ENCODE measurements at places on chromosomes 5 and 9. TPM values are rescaled to one million over a fixed set of nuclear protein-coding genes. Genes with fewer than 3 reads are reported as not detected.
A peak's percentile ranks its signal among the peaks of the same experiment; 100 is the strongest.

DNA sequence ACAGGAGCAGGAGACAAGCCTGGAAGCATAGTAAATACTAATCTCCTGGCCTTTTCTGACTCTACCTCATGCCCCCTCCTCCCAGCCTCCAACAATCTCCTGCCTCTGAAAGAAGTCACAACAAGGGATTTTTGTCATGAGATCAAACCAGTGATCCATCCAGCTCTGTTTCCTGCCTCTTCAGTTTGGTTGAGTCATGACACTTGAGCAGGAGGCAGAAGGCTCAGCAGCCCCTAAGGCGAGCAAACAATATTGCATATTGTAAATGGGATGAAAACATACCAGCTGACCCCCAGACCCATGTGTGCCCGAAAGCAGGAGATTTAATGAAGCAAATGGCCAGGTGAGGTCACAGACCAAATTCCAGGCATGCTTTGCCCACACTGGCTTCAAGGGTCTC is 272.8 kb downstream of the GAS1 start:
- DNase-seq = no peak

- DNase-seq = peak; percentile 53
Observed at GRCh38 chr5:13553896-13554295, 390.6 kb downstream of the DNAH5 start.

GRCh38 chr9:127004946-127005769 is 90.6 kb downstream of the RALGPS1 start:
- no peak for DNase-seq

Gene TTC23L
- not detected for total RNA-seq

- DNase-seq = peak; percentile 48
Observed at GRCh38 chr9:77885104-77885672, 146.4 kb downstream of the GNAQ start.

Gene TMEM245
- 81.4 TPM for total RNA-seq

GRCh38 chr5:92907938-92908606 is 672.9 kb downstream of the NR2F1-AS1 start:
- no peak for DNase-seq

DNA sequence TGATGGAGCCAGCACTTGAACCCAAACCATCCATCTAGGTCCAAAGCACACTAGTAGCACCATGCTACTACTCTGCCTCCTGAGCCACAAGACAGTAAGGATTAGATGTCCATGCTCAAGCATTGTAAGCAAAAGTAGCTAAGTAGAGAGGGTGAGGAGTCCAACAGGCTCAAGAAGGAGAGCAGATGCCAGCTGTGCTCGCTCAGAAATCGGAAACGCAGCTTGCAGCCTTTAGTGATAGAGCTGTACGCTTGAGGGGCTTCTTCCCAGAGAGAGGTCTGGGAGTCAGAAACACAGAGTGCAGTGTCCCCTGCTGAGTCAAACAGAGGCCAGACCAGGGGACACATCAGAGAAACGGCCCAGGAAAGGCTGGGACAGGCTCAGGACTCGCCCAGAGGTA is 32.7 kb upstream of the GABRP start:
- DNase-seq = no peak

Gene TNC
- total RNA-seq = 34.4 TPM

DNA sequence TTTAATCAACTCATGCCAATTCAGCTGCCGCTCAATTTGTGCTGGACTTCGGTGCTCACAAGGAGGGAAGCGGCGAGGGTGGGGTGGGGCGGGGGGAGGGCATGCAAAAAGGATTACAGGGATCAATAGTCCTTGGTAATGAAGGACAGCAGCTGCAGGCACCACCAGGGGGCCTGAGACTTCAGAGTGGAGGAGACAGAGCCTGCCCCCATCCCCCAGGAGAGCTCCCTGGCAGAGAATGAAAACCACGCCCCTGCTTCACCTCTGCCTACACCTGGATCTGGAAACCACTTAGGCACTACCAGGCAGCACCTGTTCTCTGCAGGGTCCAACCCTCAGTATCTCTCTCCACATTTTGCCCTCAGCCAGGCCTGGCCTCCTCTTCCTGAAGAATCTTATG is 155.6 kb downstream of the TRIM32 start:
- DNase-seq = no peak

- no peak for DNase-seq
Observed at GRCh38 chr9:94174164-94174563, 84.9 kb upstream of the ZNF169 start.

Gene SPACA9
- total RNA-seq = 6.2 TPM

DNA sequence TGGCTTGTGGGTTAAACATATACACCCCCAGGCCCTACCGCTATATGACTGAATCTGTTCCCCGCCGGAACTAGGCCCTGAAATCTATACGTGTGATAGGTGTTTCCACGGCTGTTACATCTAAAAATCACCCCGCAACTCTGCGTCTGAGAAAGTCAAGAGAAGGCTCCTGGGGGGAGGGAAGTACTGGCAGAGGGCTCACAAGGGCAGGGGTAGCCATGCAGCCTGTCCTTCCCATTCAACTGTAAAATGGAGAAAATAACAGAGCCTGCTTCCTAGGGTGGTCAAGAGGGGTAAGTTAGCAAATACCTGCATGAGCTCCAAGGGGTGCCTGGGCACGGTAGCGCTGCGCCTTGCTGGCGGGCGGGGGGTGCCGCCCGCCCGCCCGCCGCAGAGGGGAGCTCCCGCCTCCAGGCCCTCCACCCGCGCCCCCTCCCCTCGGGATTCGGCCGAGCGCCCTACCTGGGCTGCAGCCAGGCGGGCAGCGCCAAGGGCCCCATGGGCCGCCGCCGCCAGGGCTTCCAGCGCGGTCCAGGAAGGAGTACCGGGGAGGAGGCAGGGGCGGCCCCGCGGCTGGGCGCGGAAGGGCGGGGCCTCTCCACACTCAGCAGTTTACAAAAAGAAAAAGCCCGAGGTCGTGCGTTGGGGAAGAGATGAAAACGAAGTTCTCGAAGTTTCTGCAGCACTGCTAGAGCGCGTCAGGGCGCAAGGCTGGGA is at the start of gene HACD4:
HACD4 (minus strand) TSS at position 550 of the 717 bp plus-strand sequence; CDS start at position 500, 50 bp downstream.
- peak; percentile 48 for DNase-seq

GRCh38 chr9:11269036-11269435 is 656.2 kb upstream of the PTPRD start:
- DNase-seq = no peak

- no peak for DNase-seq
Observed at GRCh38 chr9:113705928-113706519, 170.1 kb upstream of the ZNF618 start.

GRCh38 chr9:37197158-37198038 is 77.0 kb downstream of the ZCCHC7 start:
- DNase-seq = no peak

DNA sequence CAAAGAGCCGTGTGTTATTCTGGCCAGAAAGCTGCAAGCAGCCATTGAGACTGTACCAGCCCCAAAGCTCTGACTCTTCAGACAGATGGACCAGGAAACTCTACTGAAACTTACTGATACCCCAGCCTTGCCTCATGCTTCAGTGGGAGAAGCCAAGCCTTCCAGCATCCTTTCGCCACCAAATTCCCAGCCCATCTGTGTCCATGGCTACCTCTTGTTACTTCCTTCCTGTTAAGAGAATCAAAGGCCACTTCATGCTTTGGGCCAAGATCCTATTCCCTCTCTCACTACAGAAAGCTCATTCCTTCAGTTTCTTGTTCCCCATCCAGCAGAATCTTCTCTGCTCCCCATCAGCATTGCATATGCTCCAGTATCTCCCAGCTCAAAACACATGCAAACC is 46.9 kb upstream of the FREM1 start:
- DNase-seq = peak; percentile 79

Gene FREM1
- total RNA-seq = 5.3 TPM

- DNase-seq = peak; percentile 26
Observed at GRCh38 chr5:153523831-153524230, 33.4 kb downstream of the GRIA1 start.

DNA sequence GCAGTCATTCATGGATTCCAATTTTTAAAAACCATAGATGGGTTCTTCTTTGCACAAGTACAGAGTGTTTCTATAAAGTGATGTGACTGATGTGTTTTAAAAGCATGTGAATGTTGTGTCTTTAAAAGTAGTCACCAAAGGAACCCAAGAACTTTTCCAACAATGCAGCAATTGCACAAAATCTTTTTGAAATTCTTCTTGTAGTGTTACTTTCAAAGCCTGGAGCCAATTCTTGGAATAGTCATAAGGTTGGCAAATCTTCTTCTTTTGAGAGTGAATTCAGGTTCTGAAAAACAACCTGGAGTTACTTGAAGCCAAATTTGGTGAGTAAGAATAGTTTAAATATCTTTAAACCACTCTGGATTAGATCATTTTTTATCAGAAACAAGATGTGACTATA is 10.5 kb downstream of the GRAMD2B start:
- no peak for DNase-seq

GRCh38 chr5:150624334-150625163 is 15.9 kb upstream of the SYNPO start:
- peak; percentile 71 for DNase-seq

GRCh38 chr9:36835271-36835996 is 198.6 kb downstream of the PAX5 start:
- no peak for DNase-seq

Gene SMAD5
- 55.7 TPM for total RNA-seq

- DNase-seq = peak; percentile 92
Observed at GRCh38 chr9:126482361-126483044, 131.2 kb upstream of the LMX1B start.

Gene ZDHHC21
- total RNA-seq = 9.0 TPM

Gene RASA1
- 21.2 TPM for total RNA-seq

GRCh38 chr9:116087246-116087645 is 66.3 kb upstream of the PAPPA start:
- peak; percentile 69 for DNase-seq

- peak; percentile 59 for DNase-seq
Observed at GRCh38 chr9:16689351-16689938, 181.0 kb downstream of the BNC2 start.

Gene PHYKPL
- 41.0 TPM for total RNA-seq

Gene ST6GALNAC4
- total RNA-seq = 33.1 TPM

- no peak for DNase-seq
Observed at GRCh38 chr5:98543490-98543889, 230.0 kb upstream of the RGMB start.

GRCh38 chr5:82881571-82882174 is 195.5 kb downstream of the TMEM167A start:
- DNase-seq = no peak

- DNase-seq = peak; percentile 50
Observed at GRCh38 chr9:137448602-137448962, 7.4 kb upstream of the ENTPD8 start.

DNA sequence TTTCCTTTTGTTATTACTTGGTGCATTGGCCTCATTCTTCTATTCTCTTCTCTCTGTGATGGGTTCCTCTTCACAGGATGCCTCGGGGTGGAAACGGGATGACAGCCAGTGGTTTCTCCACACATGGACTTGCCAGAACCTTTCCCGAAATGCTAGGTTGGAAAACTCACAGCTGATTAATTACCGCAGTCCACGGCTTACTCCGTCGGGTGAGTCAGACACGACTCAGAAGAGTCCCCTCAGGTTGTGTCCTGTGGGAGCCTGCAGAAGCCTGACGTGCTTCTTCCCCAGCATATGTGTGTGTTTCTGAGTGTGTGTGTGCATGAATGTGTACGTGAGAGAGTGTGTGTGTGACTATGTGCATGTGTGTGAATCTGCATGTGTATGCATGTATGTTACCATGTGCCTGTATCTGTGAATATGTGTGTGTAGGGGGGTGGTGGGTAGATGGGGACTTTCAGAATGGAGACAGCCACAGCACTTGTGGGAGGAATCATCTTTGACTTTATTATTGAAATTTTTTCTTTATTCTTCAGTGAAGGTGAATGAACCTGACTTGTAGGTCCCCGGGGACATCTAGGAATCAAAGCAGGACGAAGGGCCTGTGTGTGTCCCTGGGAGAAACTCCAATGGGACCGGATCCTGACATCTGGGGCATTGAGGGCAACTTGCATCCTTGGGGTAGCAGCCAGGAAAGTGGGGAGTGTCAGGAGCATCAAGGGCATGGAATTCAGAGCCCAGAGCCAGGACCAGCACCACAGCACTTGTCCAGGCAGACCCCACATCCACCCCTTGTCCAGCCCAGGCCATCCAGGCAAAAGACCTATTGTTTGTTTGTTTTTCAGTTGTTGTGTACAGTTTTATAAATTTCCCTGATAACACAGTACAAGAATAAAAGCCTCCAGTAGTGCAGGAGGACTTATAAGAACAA is 21.9 kb upstream of the MED10 start:
- no peak for DNase-seq

DNA sequence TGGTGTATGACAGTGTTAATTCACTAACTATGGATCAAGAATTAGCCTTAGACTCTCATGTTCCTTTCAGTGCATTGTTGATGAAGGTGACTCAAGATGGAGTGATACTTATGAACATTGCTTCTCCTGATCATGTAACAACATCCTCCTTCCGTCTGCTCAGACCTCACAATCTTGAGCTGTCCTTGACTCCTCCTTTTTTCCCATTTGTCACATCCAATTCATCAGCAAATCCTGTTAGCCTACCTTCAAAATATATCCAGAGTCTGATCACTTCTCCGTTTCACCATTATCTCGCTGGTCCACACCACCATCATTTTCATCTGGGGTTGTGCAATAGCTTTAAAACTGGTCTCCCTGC is 9.2 kb upstream of the SEMA6A start:
- DNase-seq = no peak

Gene CCIN
- total RNA-seq = not detected

Gene CXXC5
- total RNA-seq = 63.1 TPM

- DNase-seq = no peak
Observed at GRCh38 chr5:39783756-39784421, 359.1 kb upstream of the DAB2 start.

DNA sequence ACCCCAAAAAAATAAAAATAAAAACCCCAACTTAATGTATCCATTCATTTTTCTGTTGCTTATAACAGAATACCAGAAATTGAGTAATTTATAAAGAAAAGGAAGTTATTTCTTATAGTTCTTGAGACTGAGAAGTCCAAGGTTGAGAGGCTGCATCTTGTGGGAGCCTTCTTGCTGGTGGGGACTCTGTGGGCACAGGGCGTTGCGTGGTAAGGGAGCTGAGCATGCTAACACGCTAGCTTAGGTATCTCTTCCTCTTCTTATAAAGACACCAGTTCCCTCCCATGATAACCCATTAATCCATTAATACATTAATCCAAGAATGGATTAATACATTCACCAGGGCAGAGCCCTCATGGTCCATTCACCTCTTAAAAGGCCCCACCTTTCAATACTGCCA is 150.9 kb downstream of the ZSWIM6 start:
- no peak for DNase-seq

Gene POLE3
- 19.7 TPM for total RNA-seq

GRCh38 chr5:9166202-9167112 is 379.4 kb downstream of the SEMA5A start:
- no peak for DNase-seq

DNA sequence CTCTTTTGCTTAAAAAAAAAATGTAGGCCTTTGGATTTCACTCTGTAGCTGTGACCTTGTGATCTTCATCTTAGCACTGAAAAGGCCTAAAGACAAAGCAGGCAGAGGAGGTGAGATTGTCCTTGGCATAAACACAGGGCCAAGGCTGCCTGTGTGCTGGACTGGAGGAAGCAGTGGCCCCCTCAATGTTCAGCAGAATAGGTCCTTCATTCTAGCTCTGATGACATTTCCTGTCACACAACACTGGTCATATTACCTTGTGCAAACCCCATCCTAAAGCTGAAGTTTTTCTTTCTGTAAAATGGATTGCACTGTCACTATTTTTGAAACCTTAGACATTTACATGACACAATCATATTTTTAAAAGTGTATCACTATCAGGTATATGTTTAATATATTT is 147.4 kb downstream of the INSYN2B start:
- DNase-seq = no peak

GRCh38 chr5:107673039-107673367 is 2.3 kb upstream of the EFNA5 start:
- no peak for DNase-seq

- no peak for DNase-seq
Observed at GRCh38 chr9:4686584-4686983, 7.2 kb downstream of the CDC37L1 start.

Data from right cardiac atrium (tissue), 5 donors.